ENCODE measurements at places on chromosomes 16 and 17.

- no peak for DNase-seq
These were observed 13.5 kb upstream of the ERCC4 start for GRCh38 chr16:13906168-13907089.

- peak; percentile 51 for DNase-seq
These were observed 790 bp downstream of the CRHR1 start for GRCh38 chr17:45784741-45785479.

- no peak for DNase-seq
These were observed 3.3 kb downstream of the TMEM94 start for GRCh38 chr17:75459590-75460267.

- no peak for DNase-seq
These were observed 101.6 kb upstream of the KIF2B start for GRCh38 chr17:53721101-53721500.

DNA sequence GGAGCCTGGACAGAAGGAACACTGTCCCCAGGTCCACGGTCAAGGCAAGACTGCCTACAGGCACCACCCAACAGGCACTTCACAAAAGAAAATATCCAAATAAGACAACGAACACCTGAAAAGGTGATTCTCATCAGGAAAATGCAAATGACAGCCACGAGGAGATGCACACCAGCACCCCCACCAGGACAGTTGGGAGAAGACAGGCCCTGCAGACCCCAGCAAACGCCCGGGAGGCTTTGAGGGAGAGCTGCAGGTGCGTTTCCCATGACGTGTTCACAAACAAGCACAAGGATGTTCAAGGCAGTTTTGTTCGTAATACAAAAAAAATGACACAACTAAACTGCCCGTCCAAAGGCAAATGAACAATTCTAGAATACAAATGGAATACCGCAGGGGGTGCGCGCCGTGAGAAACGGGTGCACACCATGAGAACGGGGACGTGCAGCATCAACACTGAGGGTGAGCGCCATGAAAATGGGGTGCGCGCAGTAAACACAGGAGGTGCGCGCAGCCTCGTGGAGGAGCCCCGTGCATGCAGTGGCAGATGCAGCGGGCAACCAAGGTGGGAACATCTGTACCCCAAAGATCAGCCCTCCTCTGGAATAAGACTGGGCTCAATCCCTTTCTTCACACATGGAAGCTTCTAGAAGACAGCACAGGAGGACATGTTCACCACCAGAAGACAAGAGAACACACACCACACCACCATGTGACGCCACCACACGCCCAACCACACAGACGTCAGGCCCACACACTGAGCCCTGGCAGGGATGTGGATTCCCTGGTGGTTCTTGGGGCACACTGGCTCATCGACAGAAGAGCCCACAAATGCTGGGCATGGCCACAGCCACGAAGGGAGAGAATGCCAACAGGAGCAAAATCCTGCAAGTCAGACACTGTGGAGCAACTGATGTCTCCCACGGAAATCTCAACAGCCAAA lies 91.2 kb downstream of the ZNF778 start:
- no peak for DNase-seq

- peak; percentile 44 for DNase-seq
These were observed 823 bp downstream of the TNRC6C start for GRCh38 chr17:77959126-77959925.

DNA sequence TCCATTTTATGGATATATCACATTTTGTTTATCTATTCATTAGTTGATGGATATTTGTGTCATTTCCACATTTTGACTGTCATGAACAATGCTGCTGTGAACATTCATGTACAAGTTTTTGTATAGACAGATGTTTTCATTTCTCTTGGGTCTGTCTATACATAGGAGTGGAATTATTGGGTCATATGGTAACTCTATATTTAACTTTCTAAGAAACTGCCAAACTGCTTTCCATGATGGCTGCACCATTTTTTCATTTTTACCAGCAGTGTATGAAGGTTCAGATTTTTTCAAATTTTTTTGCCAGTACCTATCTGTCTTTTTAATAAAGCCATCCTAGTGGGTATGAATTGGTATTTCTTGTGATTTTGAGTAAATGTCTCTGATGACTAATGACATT lies 15.5 kb downstream of the NFAT5 start:
- DNase-seq = no peak

DNA sequence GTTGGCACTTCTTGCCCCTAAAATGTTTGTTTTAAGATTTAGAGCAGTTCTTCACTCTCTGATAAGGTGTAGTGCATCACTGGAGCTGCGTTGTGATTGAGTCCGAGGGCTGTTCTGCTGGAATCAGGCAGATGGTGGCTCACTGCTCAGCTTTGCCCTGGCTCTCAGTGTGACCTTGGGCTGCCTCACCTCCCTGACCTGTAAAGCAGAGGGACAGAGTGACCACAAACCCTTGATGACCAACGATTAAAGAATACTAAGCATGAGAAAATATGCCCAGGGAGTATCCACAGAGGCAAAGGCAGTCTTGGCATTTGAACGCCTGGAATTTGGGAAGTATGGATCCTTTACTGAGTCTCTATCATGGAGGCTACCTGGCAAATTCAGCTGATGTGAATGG lies 18.1 kb downstream of the CMIP start:
- DNase-seq = no peak

- DNase-seq = no peak
These were observed 258.7 kb downstream of the SOX9 start for GRCh38 chr17:72379516-72379915.

- DNase-seq = no peak
These were observed 13.5 kb downstream of the PAM16 start for GRCh38 chr16:4337540-4338088.

DNA sequence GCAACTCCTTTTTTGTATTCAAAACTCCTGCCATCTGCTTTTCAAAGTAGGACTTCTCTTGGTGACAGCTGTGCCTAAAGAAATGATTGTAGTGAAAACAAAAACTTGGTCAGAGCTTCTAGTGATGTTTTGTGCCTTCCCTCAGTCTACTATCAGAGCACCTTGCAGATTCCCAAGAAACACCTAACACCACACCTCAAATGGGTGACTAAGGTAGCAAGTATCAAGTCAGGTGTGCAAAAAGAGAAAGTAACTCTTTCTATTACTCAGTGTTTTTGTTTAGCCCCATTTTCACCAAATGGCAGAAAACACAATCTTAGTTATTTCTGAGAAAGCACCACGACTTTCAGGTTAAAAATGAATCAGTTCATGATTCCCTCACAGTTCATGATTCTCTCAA lies 2.0 kb upstream of the PMFBP1 start:
- DNase-seq = no peak

DNA sequence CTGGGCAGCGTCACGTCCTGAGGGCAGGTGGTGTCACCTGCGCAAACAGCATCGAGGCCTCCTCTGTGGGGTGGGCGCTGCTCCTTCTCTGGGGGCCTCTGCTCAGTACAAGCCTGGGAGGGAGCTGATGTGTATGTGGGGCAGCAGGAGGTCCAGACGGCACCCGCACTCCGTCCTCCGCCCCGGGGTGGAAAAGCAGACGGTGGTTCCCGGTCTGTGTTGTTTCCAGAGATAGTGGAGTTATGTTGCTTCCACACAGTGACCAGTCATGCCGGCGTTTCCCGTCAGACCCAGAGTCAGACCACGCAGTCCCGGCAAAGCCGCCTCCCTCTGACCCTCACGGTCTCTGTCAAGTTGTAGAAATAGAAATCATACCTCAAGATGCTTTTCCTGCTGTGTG lies 13.7 kb upstream of the RPL13 start:
- no peak for DNase-seq
